ENCODE measurements at places on chromosomes 7 and 10.
A peak's percentile ranks its signal among the peaks of the same experiment; 100 is the strongest.

DNA sequence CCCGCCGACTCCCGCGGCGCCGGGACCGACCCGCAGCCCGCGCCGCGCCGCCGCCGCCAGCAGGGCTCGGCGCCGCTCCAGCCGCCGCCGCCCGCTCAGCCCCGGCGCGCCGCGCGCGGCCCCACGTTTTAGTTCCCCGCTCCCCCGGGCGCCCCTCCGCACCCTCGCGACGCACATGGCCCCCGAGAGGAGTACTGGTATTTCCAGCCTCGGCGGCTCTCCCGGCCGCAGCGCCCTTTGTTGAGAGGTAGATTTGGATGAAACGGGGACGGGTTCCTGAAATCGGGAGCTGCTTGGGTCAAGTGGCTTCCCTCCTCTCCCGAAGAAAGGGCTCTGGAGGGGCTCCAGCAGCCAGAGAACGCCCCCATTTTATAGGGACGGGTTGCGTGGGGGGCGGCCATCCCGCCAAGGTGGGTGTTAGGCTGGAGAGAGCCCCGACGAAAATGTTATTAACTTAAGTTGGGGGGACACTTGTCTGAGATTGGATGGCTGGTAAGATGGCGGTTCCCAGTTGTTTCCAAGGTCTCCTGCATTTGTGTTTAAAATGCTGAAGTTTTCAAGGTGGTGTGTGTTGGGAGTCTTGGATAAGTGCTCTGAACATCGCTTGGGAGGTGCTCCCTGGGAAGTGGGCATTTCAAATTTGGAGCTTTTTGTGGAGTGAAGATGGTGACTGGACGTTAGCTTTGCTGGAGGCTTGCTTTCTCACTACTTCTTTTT is 1.2 kb downstream of the BMI1 start:
- DNase-seq = no peak

- DNase-seq = no peak
Observed at GRCh38 chr10:14578060-14578952, 196.4 kb downstream of the FAM107B start.

DNA sequence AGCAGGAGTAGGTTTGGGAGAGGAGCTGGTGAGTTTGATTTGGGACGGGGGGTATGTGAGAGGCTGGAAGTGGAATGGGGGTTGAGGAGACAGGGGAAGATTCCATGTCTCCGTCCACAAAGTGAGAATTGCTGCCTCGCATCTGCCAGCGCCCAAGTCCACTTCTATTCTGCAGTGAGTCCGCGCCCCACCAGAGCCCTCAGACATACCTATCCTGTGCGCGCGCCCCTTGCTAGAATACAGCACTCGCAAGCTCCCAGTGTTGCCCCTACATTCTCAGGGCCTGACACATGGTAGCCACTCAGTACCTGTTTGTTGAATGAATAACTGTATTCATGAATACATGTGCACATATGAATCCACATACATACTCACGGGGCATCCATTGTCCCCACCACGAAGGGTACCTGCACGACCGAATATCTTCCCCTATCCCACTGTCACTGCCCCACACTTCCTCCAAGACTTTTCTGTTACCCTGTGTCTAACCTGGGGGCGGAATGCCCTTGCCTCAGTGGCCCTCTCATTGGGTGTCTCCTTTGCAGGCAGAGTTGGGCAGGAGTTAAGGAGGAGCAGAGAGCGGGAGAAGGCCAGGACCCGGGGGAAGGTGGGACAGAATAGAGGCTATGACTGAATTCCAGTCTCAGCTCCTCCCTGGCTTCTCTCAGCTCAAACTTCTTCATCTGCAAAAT is 19.9 kb downstream of the POLL start:
- no peak for DNase-seq

DNA sequence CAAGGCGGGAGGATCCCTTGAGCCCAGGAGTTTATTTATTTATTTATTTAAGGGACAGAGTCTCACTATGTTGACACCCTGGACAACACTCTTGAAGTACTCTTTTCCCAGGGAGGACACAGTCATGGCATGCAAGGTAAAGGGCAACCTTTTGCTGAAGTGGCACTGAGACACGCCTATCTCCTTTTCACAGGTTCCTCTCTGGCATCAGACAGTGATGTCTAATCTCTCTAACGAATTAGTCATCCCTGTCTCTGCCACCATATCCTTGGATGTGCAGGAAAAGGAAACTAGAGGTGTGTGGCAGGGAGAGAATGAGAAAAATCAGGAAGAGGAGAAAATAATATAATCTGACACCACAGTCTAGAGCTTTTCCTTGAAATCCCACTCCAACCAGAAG is 19.5 kb downstream of the CPVL start:
- no peak for DNase-seq

GRCh38 chr7:17769918-17770317 is 170.4 kb downstream of the SNX13 start:
- peak; percentile 4 for DNase-seq

DNA sequence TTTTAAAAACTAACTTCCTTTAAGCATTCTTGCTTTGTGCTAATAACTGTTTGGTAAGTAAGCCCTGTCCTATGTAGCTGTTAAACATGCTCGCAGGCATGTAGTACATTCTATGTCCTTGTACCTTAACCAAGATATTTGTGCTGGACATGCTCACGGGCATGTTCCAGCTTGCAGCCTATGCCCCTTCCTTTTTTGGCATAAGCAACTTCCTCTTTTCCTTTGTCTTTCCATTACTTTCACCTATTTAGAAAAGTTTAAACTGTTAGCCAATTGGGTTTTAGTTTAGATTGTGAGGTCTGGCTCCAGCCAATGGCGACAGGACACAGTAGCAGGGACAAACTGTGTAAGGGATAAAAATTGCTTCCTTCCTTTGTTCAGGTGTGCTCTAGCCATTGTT is 14.4 kb upstream of the APBB1IP start:
- DNase-seq = no peak

- no peak for DNase-seq
Observed at GRCh38 chr10:84424731-84425167, 96.4 kb downstream of the CCSER2 start.

DNA sequence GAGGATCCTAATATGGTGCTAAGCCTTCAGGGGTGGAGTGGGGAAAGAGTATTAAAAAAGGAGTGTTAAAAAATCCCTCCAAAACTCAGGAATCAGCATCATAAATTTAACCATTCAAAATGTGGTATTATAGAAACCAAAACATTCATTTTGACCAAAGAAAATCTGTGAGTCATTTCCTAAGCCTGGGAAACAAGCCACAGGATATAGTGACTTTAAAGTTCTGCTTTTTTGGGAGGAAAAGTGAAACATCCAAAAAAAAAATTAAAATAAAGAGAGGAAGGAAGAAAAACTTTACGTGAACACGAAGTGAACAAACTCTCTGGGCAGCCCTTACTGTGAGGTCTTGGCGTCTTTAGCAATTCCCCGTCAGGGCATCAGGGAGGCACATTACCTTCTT is 74.0 kb upstream of the GSDME start:
- no peak for DNase-seq

DNA sequence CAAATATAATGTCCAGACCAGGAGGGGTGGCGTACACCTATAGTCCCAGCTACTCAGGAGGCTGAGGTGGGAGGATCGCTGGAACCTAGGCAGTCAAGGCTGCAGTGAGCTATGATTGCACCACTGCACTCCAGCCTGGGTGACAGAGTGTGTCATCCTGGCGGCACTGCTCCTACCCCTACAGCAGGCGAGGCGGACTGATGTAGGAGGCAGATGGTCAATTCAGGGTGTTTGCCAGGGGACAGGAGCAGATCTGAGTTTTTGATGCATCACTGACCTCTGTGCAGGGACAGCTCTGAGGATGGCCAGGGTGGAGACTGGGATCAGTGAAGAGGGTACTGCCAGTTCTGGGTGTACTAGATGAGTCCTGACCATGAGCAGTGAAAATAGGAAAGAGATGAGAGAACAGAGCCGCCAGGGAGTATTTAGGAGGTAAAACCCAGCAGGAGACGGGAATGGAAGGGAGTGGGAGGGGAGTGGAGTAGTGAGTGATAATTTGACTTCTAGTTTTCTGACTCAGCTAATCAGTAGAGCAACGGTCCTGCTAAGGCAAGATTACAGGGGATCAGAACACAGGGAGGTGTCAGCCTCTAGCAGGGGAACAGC is 75.3 kb downstream of the HIP1 start:
- DNase-seq = no peak

GRCh38 chr10:78044699-78045098 is 11.0 kb downstream of the RPS24 start:
- no peak for DNase-seq

DNA sequence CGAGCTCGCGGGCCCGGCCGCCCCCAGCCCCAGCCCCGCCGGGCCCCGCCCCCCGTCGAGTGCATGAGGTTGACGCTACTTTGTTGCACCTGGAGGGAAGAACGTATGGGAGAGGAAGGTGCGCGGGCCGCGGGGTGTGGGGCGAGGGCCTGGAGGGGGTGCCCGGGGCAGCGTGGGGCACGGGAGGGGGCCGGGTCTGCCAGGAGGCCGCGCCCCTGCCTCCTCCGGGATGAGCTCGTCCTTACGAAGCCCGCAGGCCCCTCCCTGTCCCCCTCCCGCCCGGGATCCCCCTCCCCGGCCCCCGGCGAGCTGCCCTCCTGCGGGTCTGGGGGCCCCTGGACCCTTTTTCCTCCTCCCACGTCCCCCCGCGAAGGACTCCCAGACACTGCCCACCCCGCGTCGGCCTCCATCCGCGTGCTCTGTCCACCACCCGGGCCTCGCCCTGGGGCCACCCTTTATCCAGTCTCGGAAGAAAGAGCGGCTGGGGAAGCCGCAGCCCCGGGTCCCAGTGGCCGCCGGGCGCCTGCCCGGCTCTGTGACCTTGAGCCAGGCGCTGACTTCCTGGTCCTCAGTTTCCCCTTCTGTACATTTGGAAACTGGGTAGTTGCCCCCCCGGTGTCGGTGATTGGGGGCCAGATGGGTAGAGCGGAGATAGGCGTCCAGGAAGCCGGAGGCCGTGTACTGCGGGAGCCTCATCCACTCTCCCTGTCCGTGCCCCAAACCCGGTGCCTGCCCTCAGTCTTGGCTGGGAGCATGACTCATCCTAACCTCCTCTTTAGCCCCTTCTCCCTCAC is 521 bp downstream of the LIMK1 start:
- DNase-seq = peak; percentile 57

DNA sequence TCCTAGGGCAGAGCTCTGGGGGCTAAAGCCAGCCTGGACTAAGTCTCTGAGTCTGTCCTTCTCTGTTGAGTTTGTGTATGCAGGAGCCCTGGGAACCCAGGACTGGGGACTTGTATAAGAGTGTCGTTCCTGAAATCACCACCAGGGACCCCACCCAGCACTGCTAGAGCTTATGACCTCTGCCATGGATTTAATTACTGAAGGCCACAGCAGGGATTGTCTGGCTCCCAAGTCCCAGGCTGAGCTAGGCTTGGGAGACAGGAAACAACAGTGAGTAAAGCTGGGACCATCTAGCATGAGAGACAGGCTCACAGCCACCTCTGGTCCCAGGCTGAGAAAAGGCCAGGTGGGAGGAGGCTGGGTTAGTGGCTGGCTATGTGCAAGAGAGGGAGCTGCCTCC is 1.4 kb upstream of the TSPAN15 start:
- DNase-seq = peak; percentile 5

DNA sequence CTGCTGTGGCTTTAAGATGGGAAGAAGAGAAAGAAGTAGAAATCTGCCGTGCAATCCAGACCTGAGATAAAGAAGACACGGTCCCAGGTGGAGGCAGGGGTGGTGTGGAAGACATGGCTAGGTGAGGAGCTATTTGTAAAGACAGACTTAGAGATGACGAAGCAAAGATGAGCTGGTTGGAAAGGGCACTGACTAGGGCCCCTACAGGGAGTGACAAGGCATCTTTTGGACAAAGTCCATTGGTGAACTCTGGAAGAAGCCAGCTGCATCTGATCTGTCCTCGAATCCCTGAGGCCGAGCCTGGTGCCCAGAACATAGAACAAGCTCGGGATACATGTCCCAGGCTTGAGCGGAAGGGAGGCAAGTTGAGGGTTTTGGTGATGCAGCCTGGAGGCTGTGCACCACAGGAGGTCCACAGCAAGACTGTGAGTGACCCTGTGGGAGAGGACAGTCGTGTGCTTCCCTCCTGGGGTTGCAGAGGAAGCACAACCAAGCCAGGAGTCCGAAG is 191.2 kb downstream of the ADAM12 start:
- DNase-seq = no peak

- no peak for DNase-seq
Observed at GRCh38 chr10:119125942-119126341, 22.0 kb downstream of the DENND10 start.
